ENCODE measurements at places on chromosomes 5 and 9.

- DNase-seq = no peak
These were observed 2.3 kb downstream of the FAM170A start for GRCh38 chr5:119631660-119632059.

GRCh38 chr9:87850391-87850790 lies 32.3 kb upstream of the SPATA31E1 start:
- DNase-seq = no peak

DNA sequence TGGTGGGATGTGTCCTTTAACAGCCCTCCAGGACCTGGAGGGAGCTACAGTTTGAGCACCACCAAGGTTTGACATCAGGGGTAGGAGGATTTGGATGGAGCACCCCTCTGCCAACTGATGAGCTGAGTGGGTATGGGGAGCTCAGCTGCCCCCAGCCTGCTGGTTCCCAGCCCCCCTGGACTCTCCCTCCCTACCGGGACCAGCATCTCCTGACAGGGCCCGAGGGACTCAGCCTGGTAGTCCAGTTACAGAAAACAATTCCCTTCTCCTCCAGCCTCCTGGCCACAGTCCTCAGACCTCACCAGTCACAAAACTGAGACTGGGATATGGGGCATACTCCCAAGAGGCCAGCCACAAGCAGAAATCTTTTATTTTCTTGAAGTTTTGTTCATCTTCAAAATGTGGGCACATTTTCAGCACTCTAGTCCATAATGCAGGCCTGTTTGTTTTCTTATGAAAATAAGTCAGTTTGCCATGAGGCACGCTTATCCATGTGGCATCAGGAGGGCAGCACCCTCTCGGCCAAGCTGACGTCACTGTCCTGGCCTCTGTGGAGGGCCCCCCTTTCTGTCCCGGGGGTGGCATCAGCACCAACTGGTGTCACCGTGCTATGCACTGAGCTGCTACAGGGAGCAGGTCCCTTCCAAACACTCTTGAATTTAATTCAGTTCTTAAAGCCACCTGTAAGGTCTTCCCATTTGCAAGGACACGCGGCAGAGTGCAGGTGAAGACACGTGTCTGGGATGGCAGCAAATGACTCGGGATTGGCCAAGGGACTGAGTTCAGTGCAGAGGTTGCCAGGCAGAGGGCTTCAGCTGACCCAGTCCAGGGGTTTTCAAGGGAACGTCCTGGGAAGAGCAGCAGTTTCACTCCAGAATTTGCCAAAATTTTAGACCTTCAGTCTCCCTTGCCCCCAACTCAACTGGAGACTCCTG lies 187.6 kb downstream of the GADD45G start:
- DNase-seq = no peak

DNA sequence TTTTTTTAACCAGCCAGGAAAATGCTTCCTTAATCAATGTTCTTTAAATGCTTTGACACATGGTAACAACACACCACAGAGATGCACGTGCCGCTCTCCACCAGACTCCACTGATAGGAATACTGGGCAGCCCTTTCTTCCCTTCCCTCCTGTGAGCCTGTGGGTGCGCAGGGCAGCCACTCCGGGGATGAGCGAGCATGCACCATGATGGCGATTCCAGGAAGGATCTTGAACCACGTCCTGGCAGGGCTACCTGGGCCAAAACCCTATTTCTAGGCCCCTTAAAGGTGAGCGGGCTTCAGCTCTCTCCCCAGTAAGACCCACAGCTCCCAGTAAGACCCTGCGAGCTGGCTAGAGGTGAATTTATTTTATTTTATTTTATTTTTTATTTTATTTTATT lies 128.2 kb downstream of the MVB12B start:
- no peak for DNase-seq
